Left ventricle myocardium superior (tissue), 1 donor: ENCODE measurements at places on chromosomes 4 and X. TPM values are rescaled to one million over a fixed set of nuclear protein-coding genes. Genes with fewer than 3 reads are reported as not detected.

Gene MCF2
- 0.27 TPM for total RNA-seq

Gene PPEF2
- total RNA-seq, result not detected

Gene F8A2
- total RNA-seq, result not detected

DNA sequence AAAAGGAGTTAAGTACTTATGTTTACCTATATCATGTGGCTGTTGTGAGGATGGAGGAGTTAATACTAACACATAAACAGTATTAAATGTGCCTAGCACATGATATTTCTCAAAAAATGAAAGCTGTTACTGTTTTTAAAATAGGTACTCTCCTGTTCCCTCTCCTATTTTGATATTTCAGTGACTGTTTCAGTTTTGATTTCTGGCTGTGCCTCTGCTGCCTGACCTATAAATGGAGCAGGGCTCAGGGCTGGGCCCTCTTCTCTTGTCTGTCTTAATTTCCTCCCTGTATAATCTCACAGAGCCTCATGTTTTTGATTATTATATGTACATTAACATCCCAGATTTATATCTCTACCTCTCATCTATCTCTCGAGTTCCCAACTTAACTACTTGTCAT, 93.3 kb downstream of the UGT8 start:
- DNase-seq, result no peak

DNA sequence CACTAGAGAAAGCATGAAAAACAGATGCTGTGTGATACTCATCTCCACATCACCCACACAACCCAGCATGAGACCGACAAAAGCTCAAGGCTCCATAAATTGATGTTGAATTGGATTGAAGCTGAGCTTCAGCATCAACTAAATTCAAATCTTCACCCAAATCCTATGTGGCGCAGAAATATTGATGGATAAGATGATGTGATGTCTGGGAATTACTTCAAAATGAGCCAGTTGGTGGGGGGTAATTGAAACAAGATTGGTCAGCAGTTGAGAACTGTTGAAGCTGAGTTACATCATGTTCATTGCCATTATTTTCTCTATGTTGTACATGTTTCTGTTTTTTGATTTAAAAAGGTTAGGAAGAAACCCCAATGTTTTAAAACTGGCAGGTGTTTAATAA, 166.5 kb upstream of the STS start:
- no peak for DNase-seq

DNA sequence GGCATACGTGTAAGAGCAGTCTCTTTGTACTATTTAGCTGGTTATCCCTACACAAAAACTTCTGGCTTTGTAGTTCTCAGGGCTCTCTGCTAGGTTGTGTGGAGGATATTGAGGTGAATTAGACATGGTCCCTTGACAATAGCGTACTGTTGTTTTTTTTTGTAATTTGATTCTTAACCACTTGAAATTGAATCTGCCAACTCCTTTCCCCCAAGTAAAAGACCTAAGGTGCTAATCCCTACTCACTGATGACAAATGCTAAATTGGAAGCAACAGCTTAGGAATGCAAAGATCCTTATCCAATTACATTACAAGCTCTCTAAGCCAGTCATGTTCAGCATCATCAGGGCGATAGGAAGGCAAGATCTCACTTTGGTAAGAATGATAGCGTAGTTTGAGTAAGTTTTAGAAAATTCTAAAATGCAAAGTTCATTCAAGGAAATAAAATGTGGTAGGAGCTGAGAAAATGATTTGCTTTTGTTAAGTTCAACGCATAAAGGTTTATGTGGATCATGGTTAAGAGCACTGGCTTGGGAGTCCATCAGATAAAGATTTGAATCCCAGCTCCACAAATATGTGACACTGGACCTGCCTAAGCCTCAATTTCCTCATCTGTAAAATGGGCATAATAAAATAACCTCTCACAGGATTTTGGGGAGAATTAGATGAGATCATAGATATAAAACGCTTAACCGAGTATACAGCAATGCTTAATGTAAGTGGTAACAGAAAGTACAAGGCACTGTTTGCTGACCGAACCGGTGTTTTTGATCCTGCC, 39.3 kb downstream of the DOCK11 start:
- DNase-seq, result no peak
